ENCODE measurements at places on chromosomes 1 and 21.

DNA sequence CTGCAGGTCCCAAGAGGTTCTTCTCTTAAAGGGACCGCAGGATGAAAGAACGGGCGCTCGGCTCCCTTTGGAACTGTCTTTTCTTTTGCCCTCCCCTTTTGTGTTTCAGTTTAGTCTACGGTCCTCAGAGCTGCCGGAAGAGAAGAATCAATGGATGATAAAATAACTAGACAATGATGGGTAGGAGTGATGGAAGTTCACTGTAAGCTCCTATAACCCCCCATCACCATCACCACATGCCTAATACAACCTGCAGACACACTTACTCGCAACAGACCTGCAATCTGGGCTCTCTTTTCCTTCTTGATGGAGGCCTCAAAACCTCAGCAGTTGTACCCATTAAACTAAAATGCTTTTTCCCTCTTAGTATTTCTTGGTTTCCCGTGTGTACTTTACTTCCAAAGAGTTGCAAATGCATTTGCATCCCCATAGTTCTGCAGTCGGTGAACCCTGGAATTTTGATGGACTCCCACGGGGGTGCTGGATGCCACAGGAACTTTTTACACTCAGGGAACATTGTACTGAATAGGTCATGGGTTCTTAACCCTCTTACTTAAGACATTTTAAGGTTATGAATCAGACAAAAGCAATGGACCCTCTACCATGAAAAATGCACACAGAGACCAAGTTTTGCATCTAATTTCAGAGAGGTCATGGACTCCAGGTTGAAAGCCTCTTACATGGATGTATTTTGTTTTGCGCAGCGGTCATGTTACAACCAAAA, 633 bp upstream of the RFX5 start:
- DNase-seq: no peak

DNA sequence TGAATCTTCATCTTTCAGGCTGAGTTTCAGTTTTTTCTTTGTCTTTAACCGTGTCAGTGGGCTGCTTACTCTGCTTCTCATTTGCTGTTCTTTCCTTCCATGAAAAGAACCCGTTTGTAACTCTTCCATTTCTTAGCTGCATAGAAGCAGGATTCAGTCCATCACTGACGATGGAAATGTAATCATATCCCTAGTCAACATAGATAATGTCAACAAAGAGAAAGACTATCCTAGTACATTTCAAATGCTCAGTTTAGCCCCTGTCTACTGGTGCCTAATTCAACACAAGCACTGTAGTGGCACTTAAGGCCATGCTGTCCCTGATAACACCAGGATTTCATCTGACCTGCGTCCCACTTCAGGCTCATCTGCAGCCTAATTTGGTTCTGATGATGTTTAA, 376 bp downstream of the GBP1 start:
- DNase-seq: no peak

- DNase-seq: no peak
Measured at GRCh38 chr1:119966020-119966419, 69.7 kb upstream of the ADAM30 start.

DNA sequence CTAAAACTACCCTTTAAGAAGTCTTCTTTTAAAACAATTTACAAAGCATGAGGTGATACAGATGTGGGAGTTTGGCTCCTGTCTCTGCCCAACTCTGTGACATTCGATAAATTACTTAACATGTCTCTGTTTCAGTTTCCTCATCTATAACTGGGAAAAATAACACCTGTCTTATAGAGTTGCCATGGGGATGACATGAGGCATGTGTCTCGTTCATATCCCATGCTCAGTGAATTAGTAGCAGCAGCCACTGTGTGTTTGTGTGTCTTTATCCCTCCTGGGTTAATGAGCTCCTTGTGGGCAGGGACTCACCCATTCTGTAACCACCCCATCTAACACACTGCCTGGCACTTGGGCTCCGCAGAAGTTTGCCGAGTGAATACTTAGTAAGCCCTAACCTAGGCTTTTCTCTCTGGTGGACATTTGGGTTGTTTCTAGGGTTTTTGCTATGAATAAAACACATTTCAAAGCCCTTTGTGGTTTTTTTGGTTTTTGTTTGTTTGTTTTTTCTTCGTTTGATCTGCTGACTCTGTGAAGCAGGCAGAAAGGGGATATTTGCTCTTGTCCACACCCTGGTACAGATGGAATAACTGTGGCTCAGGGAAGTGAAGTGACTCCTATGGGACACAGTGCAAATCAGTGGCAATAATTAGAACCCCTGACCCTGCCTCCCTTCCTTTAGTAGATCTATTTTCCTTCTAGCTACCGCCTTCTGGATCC, 797 bp upstream of the KCNJ9 start:
- DNase-seq: no peak

- DNase-seq: peak; percentile 48
Measured at GRCh38 chr1:210448297-210448892, 119.7 kb downstream of the HHAT start.

- no peak for DNase-seq
Measured at GRCh38 chr1:66576645-66577044, 42.7 kb downstream of the SGIP1 start.

- peak; percentile 72 for DNase-seq
Measured at GRCh38 chr1:83802023-83802422, 196.9 kb downstream of the TTLL7 start.

DNA sequence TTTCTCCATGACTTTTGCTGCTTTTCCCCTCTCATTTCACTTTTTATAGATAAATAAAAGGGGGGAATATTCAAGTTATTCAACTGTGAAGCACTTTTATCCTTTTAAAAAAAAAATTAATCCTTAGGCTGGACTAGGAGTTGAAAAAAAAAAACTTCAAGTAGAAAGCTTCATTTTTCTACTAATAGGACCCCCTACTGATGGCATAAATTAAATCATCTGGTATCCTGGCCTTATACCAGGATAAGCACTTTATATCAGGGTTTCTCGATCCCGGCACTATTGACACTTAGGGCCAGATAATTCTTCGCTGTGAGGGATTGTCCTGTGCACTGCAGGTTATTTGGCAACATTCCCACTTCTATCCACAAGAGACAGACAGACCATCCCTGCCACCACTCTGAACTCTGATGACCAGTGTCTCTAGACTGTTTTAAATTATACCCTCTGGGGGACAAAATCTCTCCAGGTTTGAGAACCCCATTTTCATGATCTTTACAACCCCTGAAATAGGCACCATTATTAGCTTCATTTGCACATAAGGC, 17.6 kb downstream of the USP33 start:
- no peak for DNase-seq

DNA sequence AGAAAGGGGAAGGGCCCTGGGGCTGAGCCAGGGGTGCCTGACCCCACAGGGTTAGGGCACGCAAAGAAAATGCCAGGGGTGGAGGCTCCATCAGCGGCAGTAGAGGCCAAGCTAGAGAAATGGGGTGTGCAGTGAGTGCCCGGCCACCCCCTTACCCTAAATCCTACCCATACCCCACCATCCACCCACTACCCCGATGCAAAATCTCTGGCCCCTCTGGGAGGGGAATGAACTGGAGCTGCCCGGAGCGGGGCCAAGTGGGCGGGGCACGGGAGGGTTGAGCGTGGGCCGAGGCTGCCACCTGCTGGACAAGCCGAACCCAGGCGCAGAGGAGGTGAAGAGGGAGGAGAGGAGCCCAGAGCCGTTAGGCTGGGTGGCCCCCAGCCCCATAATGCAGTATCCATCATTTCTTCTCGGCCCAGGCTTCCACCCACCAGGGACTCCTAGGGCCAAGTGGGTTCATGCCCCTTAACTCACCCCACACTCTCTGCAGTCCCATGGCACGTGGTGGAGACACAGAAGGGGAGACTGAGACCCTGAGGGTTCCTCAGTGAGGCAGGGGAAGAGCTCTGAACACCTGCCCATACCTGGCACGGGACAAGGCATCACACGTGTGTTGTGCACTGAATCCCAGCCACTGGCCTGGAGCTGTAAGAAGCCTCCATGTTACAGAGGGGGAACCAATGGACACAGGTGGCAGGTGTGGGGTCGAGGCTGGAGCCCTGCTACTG, 1.4 kb upstream of the C1QC start:
- DNase-seq: peak; percentile 21

DNA sequence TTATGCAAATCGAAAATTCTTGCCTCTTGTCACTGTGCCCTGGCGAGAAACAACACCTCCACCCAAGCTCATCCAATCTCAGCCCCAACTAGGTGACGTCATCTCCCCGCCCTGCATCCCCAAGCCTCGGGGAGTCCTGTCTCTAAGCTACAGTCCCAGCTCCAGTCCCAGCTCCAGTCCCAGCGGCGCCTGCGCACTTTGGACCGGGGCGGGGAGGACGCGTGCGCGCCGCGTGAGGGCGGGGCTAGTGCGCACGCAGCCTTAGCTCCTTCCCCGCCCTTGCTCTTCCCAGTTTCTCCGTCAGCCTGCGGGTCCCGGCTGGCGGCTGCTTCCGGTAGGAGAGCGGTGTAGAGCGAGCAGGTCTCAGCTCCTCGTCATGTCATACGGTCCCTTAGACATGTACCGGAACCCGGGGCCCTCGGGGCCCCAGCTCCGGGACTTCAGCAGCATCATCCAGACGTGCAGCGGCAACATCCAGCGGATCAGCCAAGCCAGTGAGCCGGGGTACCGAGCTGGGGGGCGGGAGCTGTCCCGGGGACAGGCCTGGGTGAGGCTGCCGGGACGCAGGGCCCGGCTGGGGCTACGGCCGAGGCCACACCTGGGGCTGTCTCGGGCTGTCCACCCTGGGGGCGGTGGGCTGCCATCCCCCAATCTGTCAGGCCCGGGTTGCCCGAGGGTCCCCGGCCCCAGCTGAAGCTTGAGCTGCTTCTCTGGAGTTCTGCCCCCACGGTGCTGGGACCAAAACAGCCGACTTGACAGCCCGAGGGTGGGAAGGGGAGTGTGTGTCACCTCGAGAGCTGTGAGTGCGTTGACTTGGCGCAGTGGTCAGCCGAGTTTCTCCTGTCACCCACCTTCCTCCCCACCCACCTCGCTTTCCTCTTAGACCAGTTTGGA, at the start of gene STX12:
TSS of gene STX12 (plus strand) at position 288 of the 894 bp plus-strand sequence. CDS start at position 377, 89 bp downstream.
- DNase-seq: peak; percentile 92

- no peak for DNase-seq
Measured at GRCh38 chr1:5744911-5745799, 247.1 kb downstream of the NPHP4 start.

All from NCI-H774 (cell line).